ENCODE measurements at places on chromosomes 2 and 18. TPM values are rescaled to one million over a fixed set of nuclear protein-coding genes. Genes with fewer than 3 reads are reported as not detected.

DNA sequence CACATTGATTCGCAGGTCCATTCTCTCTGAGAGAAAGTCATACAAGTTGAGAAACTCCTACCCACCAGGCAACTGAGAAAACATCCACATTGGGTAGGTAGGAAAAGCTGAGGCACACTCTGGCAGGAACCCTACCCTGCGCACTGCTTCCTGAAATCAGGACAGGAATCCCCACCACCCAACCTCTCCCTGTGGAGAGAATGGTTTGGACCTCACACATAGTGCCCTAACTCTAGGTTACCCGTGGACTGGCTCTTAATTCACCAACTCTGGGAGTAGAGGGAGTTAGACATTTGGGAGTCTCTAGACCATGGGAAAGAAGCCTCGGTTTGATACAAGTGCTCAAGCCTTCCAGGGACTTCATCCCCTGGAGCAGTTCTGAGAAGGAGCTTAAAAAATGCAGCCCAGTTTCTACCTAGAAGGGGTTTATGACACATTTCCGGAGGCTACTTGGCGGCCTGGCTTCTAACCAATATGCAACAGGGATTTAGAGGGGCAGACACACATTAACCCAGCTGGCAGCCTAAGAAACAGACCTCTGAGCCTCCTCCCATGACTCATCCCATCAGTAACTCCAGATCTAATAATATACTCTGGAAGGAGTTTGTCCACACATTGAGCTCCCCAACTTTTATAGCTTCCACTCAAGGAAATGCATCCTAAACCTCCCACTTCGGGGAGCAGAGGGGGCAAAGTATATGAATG is 136.7 kb downstream of the EML6 start:
- DNase-seq: peak; percentile 37

DNA sequence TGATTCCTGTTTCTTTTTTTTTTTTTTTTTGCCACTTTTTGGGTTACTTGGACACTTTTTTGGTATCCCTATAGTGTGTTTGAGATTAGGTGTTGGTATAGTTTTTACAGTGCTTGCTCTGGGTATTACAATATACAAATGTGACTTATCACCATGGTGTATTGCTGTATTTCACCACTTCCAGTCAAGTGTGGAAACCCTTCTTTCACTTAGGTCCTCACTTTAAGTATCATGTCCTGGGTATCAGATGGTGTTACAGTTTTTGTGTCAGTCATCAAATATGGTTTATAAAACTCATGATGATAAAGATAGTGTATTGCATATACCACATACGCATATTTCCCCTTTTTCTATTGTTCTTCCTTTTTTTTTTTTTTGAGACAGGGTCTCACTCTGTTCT is 1.8 kb downstream of the ATP9B start:
- DNase-seq: no peak

- DNase-seq: no peak
Observed at GRCh38 chr2:230268606-230269243, 43.2 kb downstream of the SP140 start.

The TRIM54 gene
- 0.74 TPM for total RNA-seq

The COL4A3 gene
- total RNA-seq: under 0.01 TPM

GRCh38 chr2:112840068-112840445 is 3.5 kb upstream of the IL1B start:
- no peak for DNase-seq

DNA sequence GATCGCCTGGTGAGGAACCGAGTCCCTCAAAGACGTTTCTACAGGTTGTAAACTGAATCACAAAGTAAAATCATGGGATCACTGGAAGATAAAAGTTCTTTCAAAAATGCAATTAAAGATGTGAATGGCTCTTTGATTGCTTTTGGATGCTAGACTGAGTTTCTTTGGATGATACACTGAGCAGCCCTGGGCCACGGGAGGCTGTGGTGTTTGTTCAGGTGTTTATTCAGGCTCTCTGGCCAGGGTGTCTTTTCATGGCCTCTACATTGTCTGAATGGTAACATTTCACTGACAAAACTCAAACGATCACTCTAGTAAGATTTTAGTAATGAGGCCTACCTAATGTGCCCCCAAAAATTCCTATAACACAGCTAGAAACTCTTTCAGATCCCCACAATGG is 48.4 kb upstream of the SPATS2L start:
- no peak for DNase-seq

DNA sequence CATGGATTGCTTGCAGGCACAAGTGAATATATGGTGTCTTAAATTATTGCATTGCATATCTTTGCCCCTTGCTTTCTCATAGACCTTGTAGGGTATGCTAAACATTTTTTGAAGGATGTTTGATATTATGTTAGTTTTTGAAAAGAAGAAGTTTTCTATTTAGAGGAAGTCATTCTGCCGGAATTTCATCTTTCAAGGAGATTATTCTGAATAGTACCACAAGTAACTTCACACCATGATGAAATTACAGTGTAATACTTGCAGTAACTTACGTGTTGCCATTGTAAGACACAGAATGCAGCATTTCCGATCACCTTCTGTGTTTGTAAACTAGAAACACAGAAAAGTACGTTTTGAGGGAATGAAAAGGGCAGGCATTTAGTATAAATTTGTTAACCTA is 71.9 kb downstream of the ACVR2A start:
- DNase-seq: no peak

The CDH20 gene
- not detected for total RNA-seq

DNA sequence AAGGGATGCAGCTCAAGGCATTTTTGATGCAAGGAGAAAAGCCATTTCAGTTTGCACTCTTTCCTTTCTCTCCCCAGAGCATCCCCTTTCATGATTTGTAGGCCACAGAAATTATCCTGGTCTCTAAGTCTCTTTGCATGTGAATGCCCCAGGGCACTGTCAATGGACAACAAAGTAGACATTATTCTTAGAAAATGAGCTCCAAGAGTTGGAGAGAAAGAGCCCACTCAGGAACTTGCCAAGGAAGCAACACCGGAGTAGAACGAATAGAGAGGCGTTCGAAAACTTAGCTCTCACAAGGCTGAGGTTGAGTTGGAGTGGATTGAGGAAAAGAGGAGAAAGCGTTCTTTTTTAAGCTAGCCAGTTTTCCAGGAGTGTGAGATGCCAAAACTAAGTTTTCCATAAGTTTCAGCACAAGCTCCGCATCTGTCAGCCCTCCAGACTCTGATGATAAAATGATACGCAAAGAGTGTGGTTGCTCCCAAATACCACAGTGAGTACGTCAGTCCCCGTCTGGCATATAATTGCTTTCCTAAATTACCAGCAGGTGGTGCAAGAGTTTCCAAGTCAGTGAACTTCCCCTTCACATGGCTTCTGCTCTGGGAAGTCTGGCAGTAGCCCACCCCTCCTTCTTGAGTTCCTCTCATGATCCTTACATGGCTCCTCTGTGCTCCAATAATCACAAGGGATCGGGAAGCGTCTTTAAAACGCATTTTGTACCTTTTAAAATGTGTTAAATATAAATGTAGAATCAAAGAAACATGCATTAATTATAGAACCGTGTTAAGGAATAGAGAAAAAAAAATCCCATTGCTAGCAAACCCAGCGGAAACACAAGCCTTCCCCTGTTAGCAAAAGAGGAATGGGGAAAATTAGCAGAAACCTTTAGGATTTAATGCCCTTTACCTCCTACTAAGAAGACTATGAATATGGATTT is 1060.6 kb upstream of the FANCL start:
- peak; percentile 4 for DNase-seq

The EIF5B gene
- 45.6 TPM for total RNA-seq

DNA sequence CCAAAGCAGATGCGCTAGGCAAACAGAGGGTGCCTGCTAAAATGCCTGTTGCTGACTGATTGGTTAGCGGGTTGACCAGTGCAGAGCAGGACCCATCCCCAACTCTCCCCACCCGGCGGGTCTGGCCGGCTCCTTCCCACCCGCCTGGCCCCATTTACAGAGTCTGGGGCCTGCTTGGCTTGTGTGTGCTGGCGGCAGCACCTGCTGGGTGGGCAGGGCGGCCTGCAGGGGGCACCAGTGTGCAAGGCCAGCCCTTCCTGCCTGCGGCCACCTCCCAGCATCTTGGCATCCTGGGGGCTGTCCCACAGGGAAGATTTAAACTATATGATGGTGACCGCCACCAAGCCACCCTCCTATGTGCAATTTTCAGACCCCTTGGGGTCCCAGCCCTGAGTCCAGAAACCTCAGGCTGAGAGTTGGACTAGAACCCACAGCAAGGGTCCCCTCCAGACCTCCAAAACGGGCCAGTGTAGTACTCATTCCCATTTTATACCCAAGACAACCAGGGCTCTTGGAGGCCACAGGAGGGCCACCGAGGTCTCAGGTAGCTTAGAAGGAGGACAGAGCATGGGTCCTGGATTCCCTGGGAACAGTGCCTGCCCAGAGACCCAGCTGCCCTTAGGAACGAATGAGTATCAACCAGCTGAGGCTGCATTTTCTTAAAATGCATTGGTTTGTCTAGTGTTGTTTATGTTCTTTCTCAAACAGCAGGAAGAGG is 173.6 kb downstream of the SMAD7 start:
- DNase-seq: peak; percentile 74

- no peak for DNase-seq
Observed at GRCh38 chr2:200616656-200617055, 30.8 kb downstream of the AOX1 start.

- DNase-seq: peak; percentile 30
Observed at GRCh38 chr2:190583507-190584337, 49.2 kb upstream of the NEMP2 start.

DNA sequence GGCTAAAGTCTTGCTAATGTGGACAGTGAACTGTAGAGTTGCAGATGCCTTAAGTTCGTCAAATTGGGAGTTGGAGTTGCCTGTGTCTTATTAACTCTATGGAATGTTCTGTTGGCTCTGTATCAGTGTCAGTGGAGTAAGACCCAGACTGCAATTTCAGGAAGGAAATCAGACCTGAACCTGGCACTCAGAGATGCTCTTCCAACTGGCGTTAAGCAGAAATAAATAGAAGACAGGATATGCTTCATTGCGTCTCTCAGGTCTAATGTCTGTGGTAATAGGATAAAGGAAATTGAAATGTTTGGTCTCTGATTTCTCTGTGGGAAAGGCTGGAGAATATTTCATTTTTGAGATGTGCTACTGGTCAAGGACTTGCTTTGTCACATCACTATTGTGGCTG is 846.7 kb upstream of the ID2 start:
- no peak for DNase-seq

- no peak for DNase-seq
Observed at GRCh38 chr2:7706791-7707190, 789.6 kb downstream of the RNF144A start.

DNA sequence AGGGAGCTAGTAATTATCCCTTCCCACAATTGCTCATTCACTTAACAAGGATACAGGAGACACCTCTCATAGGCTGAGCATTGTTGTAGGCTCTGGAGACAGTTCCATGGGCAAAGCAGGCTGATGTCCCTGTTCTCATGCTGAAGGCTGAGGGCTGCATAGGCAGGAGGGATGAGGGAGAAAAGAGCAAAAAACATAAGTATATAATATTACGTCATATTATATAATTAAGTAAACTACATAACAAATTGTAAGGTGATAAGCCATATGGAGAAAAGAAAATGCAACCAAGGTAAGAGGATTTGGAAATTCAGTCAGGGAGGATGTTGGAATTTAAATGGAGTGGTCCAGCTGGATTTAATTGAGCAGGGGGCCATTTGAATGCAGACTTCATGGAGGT is 380.6 kb upstream of the ST6GAL2 start:
- no peak for DNase-seq

DNA sequence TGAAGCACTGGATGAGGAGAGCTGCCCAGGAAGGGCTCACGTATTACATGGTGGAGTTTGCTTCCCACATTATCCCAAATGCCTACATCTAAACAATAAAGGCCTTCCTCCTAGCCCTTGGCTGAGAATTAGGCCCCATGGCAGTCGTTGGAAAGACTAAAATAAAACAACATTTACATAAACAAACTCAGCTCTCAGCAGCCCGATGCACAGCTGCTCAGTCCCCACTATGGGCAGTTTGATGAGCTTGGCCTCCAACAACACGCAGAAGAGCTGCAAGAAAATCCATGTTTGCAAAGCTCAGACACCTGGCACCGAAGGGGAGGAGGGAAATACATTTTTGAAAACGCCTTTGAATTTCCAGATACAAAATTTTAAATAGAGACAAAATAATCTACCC is 352.4 kb downstream of the EIPR1 start:
- DNase-seq: no peak

DNA sequence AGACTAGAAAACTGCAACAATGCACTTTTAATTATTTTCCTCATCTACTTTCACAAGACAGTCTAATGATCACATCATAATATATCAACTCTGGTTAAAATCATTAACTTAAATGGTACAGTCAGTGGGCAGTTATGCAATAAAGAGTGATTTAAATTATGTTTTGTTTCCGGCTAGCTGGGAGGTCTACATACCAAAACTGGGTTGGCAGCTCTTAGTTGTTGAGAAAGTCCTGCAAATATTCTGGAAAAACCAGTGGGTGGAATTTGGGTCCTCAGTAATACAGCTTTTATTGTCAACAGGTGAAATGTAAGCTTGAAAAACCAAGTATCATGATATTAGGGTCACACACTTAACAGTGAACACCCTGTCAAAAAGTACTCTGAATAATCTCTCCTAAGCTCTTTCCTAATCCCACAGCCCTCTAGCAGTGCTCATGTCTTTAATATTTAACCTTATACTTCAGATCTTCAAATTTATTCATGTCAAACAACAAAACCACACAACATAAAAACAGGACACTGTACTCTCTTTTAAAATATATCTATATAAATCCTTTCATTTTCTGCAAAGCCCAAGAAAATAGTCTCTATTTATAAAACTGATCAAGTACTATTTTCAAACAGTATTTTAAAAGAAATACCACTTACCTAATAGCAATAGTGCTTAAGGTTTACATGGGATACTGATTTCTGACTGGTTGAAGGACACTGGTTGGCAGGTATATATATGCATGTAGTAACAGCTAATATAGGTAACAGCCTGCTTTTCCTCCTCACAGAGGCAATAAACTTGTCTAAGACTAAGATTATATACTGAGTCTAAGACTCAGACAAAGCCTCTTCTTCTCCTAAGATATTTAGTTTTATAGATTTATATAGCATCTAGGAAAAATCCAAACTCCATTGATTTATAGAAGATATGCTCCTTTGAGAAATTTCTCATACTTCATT is 103.8 kb downstream of the GAREM1 start:
- DNase-seq: no peak

The MC5R gene
- total RNA-seq: not detected

- peak; percentile 64 for DNase-seq
Observed at GRCh38 chr18:34592961-34593382, 117.1 kb upstream of the DTNA start.

DNA sequence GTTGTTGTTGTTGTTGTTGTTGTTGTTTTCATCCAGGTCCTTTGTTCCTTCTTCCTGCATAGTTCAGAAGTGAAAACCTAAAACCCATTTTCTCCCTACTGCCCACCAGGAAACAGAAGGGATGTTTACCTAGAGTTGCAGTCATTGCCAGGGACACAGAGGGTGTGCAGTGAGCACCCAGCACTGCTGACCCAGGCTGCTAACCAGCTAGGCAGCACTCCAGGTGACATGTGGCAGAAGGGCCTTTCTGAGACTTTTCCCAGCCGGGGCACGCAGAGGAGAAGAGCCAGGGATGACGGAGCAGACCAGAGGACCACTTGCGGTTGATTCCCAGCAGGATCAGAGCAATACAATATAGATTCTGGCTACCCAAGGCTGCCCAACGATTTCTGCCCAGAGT is 286.3 kb downstream of the BCL11A start:
- no peak for DNase-seq

- no peak for DNase-seq
Observed at GRCh38 chr2:179726461-179727180, 134.8 kb downstream of the ZNF385B start.

The SEMA4F gene
- 5.0 TPM for total RNA-seq

- no peak for DNase-seq
Observed at GRCh38 chr18:61887838-61888237, 5.0 kb downstream of the RNF152 start.

The ALPG gene
- 0.05 TPM for total RNA-seq

GRCh38 chr2:133952420-133952819 is 301.5 kb upstream of the MGAT5 start:
- DNase-seq: no peak
